ENCODE measurements at places on chromosomes 11 and 22. TPM values are rescaled to one million over a fixed set of nuclear protein-coding genes. Genes with fewer than 3 reads are reported as not detected.
A peak's percentile ranks its signal among the peaks of the same experiment; 100 is the strongest.

The RPS19BP1 gene
- 81.6 TPM for total RNA-seq

DNA sequence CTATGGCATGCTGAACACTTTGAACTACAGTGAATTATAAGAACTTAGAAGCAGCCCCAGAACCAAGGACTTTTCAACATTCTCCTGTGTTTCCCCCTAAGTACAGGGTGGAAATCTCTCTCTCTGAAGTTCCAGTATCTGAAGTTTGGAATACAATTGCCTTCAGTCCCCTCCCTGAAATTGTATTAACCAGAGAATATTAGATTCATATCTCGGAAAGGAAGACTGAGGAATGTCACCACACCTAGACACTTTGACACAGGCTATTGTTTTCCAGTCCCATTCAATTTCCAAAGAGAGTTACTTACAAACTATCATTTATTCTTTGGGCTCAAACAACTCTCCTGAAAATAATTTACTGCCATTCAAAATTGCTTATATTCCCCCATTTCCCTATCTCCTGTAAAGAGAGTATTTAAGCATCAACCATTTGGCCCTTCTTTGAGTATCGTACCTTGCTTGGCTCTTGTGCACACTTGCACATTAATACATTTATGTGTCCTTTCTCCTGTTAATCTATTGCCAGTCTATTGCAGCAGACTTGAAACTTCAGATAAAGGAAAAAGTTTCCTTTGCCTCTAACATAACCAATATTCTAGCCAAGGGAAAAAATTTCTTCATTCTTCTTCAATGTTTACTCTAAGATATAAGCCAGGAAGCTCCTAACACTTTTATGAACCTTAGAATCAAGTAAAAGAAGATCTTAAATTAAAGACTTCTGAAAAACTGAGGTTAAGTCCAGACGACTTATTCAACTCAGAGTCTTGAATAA lies 402.4 kb upstream of the DDI1 start:
- no peaks in the 10 kb centered on the region for H3K4me1 ChIP-seq
- DNase-seq = no peak
- no peak overlapping the region for H3K27ac ChIP-seq
- H3K36me3 ChIP-seq = no peaks in the 10 kb centered on the region
- H3K27me3 ChIP-seq = peaks cover 2% of the 10 kb centered on the region

The DDTL gene
- not detected for total RNA-seq

GRCh38 chr11:70628176-70628854 lies 230.0 kb downstream of the CTTN start:
- no peak overlapping the region for H3K27ac ChIP-seq
- no peaks in the 10 kb centered on the region for H3K4me1 ChIP-seq
- no peaks in the 10 kb centered on the region for H3K36me3 ChIP-seq
- peaks cover 2% of the 10 kb centered on the region for H3K27me3 ChIP-seq
- no peak for DNase-seq

DNA sequence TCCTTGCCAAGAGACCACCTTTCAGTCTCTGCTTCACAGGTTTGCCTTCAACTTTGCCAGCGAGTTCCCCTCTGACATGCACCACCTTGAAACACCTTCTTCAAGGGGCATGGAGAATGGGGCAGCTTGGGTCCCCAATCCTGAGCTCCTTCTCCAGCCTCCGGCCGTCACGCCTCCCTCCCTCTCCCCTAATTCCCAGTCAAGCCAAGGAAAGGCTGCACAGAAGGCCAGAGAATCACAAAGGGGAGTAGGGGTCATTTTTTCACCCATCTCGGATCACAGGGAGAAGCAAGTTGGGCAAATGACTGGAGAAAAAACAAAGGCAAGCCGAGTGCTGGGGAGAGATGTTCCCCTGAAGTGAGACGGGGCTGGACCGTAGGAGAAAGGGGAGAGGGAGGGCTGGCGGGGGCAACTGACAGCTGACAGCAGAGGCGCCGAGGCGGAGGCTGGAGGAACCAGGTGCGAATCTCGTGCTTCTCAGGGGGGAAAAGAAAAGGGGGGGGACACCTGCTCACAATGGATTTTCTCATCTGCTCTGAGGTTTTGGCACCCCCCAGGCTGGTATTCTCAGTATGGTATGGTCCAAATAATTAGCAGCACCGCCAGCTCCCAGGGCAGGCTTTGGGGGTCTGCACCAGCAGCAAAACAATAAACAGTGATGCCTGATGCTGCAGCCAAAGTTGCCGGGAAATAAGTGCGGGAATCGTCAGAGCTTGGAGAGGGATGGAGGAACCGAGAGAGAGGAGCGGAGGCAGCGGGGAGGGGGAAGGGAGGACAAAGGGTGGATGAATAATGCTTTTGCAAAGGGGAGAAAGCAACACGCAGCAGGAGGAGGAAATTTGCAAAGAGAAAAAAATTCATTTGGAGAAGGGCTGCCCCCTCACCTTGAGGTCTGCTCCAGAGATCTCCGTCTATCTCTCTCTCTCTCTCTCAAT lies 644 bp downstream of the YPEL4 start:
- H3K36me3 ChIP-seq = no peaks in the 10 kb centered on the region
- DNase-seq = no peak
- H3K4me1 ChIP-seq = peaks cover 49% of the 10 kb centered on the region

GRCh38 chr22:49141761-49142160 lies 685.9 kb downstream of the BRD1 start:
- no peaks in the 10 kb centered on the region for H3K27me3 ChIP-seq
- no peak overlapping the region for H3K27ac ChIP-seq
- no peak for DNase-seq

The KCNJ11 gene
- 0.99 TPM for total RNA-seq

The MUC2 gene
- not detected for total RNA-seq

The RAB3IL1 gene
- not detected for total RNA-seq

The CCDC116 gene
- 0.59 TPM for total RNA-seq

The TMEM191B gene
- 1.6 TPM for total RNA-seq

DNA sequence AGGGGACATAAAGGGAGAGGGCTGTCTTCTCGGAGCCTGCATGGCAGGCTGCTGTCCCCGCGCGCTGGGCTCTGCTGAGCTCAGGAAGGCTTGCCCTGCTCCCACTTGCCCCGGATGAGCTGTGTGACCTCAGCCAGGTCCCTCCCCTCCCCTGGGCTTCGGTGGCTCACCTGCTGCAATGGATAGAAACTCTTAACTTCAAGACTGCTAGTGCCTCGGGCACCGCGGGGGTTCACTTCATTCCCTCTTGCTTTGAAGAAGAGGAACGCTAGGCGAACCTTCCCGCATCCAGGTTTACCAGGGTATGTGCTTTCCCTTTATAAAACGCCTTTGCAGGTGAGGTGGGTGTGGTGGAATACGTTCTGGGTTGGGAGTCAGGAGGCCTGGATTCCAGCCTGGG lies 115.0 kb downstream of the PHF21B start:
- DNase-seq = no peak
- no peaks in the 10 kb centered on the region for H3K36me3 ChIP-seq
- no peak overlapping the region for H3K4me3 ChIP-seq
- H3K27ac ChIP-seq = no peak overlapping the region

DNA sequence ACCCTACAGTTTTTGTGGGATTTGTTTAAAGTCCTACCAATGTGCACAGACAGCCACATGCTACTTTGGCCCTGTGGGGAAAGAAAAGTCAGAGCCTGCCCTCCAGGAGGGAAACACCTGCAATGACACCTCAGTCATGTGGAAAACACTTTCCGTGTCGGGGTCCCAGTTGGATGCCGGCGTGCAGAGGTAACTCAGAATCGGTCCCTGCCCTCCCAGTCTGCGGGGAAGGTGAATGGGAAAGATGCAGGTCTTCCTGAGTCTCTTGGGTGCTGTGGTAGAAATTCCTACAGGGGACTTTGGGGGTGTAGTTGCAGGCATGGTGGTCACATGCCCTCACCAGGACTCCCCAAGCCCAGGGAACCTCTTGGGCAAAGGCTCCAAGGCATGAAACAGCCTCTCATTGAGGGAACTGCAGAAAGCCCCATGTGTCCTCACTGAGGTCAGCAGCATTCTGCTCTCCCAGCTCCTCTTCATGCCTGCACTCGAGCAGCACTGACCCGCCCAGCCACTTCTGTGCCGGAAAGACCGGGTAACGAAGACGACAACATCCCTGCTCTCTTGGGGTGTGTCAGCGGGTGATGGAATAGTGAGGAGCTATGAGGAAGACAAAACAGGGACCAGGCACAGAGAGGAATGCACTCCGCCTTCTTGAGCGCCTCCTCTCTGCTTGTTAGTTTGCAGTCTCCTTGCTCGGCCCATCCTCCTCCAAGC lies 4.7 kb downstream of the RIBC2 start:
- no peak overlapping the region for H3K4me3 ChIP-seq
- peaks cover 19% of the 10 kb centered on the region for H3K4me1 ChIP-seq
- peaks cover 28% of the 10 kb centered on the region for H3K36me3 ChIP-seq
- no peak for DNase-seq
- H3K27me3 ChIP-seq = no peaks in the 10 kb centered on the region
- no peak overlapping the region for H3K27ac ChIP-seq

GRCh38 chr11:22520521-22520920 lies 105.1 kb downstream of the FANCF start:
- no peaks in the 10 kb centered on the region for H3K27me3 ChIP-seq
- no peaks in the 10 kb centered on the region for H3K36me3 ChIP-seq
- H3K27ac ChIP-seq = no peak overlapping the region
- no peaks in the 10 kb centered on the region for H3K4me1 ChIP-seq
- H3K4me3 ChIP-seq = no peak overlapping the region

The SNX32 gene
- 2.4 TPM for total RNA-seq

GRCh38 chr22:20449819-20450550 lies 12.4 kb upstream of the SCARF2 start:
- no peak for DNase-seq
- peaks cover 4% of the 10 kb centered on the region for H3K36me3 ChIP-seq
- no peaks in the 10 kb centered on the region for H3K27me3 ChIP-seq
- no peak overlapping the region for H3K27ac ChIP-seq

The IGLL1 gene
- 0.42 TPM for total RNA-seq

DNA sequence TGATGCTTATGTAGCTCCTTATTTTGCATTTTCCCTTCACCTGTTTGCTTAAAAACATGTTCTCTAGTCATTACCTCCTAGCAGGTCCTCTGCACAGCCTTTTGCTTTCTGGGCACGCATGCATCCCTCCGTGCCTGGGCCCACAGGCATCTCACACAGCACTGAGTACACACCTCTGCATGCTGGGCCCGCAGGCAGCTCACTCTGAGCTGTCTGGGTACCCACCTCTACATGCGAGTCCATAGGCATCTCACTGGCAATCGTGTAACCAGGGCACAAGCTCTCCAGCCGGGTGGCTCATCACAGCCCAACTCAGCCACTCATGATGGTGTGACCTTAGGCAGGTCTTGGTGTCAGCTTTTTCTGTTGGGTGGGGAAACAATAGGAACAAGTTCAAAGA lies 68.7 kb upstream of the GAL start:
- peak overlapping the region; percentile 9 for H3K27ac ChIP-seq
- H3K36me3 ChIP-seq = peaks cover 28% of the 10 kb centered on the region
- H3K4me3 ChIP-seq = no peak overlapping the region
- no peaks in the 10 kb centered on the region for H3K4me1 ChIP-seq

- no peaks in the 10 kb centered on the region for H3K36me3 ChIP-seq
- H3K27me3 ChIP-seq = peaks cover 11% of the 10 kb centered on the region
- no peak for DNase-seq
- H3K4me1 ChIP-seq = no peaks in the 10 kb centered on the region
- no peak overlapping the region for H3K4me3 ChIP-seq
- no peak overlapping the region for H3K27ac ChIP-seq
Observed at GRCh38 chr11:130024361-130024760, 21.7 kb upstream of the PRDM10 start.

The SLN gene
- not detected for total RNA-seq

- no peak for DNase-seq
- no peak overlapping the region for H3K4me3 ChIP-seq
- no peak overlapping the region for H3K27ac ChIP-seq
- no peaks in the 10 kb centered on the region for H3K4me1 ChIP-seq
Observed at GRCh38 chr11:35950082-35950481, 6.2 kb downstream of the LDLRAD3 start.

GRCh38 chr22:38187413-38188212 lies 6.0 kb upstream of the PLA2G6 start:
- H3K36me3 ChIP-seq = no peaks in the 10 kb centered on the region
- H3K27me3 ChIP-seq = peaks cover 17% of the 10 kb centered on the region
- H3K27ac ChIP-seq = no peak overlapping the region
- DNase-seq = no peak
- H3K4me3 ChIP-seq = no peak overlapping the region
- H3K4me1 ChIP-seq = peaks cover 13% of the 10 kb centered on the region

The CTTN gene
- 1.0 TPM for total RNA-seq

The GUCY1A2 gene
- not detected for total RNA-seq

DNA sequence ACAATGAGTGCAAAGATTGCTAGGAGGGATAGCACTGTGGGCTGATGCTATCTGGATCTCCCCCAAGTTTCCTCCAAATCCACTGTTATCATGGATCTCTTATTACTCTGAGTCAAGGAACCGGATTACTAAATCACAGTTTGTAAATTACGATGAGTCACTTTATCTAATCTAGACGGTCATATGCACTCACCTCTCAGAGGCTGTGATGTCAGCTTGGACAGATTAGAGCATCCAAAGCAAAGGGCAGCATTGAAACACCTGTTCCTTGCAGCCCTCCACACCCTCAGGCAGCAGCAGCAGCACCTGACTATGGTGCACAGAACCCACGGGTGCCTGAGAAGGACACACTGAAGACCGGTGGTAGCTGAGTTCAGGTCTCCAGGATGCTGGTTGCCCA lies 14.0 kb upstream of the POU2AF1 start:
- H3K27me3 ChIP-seq = peaks cover 19% of the 10 kb centered on the region
- no peak overlapping the region for H3K27ac ChIP-seq
- H3K4me3 ChIP-seq = no peak overlapping the region
- no peak for DNase-seq

The CREB3L1 gene
- not detected for total RNA-seq

The CRYBB3 gene
- not detected for total RNA-seq

The UBTFL1 gene
- total RNA-seq = not detected

GRCh38 chr11:121281698-121282097 lies 10.9 kb upstream of the SC5D start:
- no peak overlapping the region for H3K4me3 ChIP-seq
- H3K36me3 ChIP-seq = peaks cover 5% of the 10 kb centered on the region
- peaks cover 53% of the 10 kb centered on the region for H3K27me3 ChIP-seq
- peaks cover 3% of the 10 kb centered on the region for H3K4me1 ChIP-seq
- no peak for DNase-seq
- no peak overlapping the region for H3K27ac ChIP-seq

The OR51I2 gene
- total RNA-seq = not detected

The OR6X1 gene
- not detected for total RNA-seq

DNA sequence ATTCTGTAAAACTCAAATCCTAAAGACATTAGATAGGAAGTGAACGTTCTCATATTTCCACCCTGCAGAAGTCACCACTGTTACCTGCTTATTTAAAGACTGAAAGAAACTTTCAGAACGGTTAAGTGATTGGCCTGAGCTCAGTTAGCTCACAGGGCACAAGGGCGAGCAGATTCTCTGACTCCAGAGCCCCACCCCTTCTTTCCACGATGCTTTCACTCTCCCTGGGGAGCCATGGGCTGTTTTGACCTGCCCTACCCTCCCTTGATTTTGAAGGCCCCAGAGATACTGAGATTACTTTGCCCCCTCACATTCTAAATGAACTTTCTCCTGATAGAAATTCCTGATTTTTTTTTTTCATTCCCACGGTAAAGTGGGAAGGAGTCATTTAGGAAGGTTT lies 33.9 kb downstream of the ARHGAP1 start:
- DNase-seq = no peak
- no peak overlapping the region for H3K27ac ChIP-seq
- H3K4me1 ChIP-seq = peaks cover 21% of the 10 kb centered on the region
- H3K4me3 ChIP-seq = no peak overlapping the region

GRCh38 chr11:22390283-22390655 lies 52.1 kb downstream of the SLC17A6 start:
- no peaks in the 10 kb centered on the region for H3K36me3 ChIP-seq
- no peak overlapping the region for H3K4me3 ChIP-seq
- H3K4me1 ChIP-seq = no peaks in the 10 kb centered on the region
- no peaks in the 10 kb centered on the region for H3K27me3 ChIP-seq
- no peak for DNase-seq
- H3K27ac ChIP-seq = no peak overlapping the region
